ENCODE measurements at places on chromosomes 2 and 18.
A peak's percentile ranks its signal among the peaks of the same experiment; 100 is the strongest.

GRCh38 chr18:55096263-55096951 is 137.1 kb upstream of the CCDC68 start:
- peak; percentile 81 for DNase-seq

DNA sequence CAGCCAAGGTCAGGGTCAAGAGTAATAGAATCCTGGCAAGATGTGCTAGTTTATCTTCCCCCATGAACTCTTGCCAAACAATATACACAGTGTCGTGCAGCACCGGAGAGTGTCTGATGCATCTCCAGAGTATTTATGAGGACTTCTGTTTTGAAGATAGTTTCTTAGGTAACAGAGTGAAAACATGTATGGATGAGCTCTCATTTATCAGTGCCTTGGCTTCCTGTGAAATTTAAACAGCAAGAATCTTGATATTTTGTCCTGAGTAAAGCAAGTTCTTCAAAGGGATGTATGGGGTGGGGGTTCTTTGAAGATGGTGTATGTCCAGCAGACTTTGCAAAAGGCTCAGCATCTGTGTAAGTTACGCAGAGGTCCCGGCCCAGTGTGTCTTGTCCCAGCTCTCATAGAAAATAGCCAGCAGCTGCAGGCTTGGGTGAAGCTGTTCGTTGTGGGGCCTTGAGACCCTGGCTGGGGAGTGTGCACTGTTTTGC is 361.0 kb upstream of the NT5C1B start:
- DNase-seq: peak; percentile 75

GRCh38 chr2:23703037-23703582 is 223.8 kb downstream of the ATAD2B start:
- no peak for DNase-seq

GRCh38 chr2:202932425-202933138 is 20.5 kb downstream of the CARF start:
- DNase-seq: peak; percentile 76

GRCh38 chr2:143720095-143720664 is 591.0 kb downstream of the ARHGAP15 start:
- DNase-seq: no peak

DNA sequence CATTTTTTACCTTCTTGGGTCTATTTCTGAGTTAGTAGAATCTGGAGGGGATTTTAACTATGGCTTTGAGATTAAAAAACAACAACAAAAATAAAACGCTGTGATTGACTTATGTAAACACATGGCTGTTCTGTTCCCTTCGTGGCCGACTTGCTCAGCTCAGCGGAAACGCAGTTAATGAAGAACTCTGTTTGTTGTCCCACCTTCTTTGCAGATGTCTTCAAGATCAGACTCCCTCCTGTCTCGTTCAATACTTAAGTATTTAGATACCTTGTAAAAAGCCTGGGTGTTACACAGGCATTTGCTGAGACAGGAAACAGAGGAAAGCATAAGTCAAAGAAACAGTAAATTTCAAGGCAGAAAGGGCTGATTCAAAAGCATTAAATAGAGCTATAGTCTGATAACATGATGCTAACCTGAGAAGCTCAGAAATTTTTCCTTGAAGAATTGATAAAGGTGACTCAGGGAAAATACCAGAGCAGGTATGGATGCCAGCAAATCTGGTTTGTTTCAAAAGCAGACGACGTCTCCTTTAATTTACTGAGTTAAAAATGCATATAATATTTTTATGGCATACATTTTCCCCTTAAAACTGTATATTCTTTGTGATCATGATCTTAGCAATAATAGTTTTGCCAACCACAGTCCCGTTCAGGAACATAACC is 21.7 kb upstream of the POLI start:
- DNase-seq: no peak

DNA sequence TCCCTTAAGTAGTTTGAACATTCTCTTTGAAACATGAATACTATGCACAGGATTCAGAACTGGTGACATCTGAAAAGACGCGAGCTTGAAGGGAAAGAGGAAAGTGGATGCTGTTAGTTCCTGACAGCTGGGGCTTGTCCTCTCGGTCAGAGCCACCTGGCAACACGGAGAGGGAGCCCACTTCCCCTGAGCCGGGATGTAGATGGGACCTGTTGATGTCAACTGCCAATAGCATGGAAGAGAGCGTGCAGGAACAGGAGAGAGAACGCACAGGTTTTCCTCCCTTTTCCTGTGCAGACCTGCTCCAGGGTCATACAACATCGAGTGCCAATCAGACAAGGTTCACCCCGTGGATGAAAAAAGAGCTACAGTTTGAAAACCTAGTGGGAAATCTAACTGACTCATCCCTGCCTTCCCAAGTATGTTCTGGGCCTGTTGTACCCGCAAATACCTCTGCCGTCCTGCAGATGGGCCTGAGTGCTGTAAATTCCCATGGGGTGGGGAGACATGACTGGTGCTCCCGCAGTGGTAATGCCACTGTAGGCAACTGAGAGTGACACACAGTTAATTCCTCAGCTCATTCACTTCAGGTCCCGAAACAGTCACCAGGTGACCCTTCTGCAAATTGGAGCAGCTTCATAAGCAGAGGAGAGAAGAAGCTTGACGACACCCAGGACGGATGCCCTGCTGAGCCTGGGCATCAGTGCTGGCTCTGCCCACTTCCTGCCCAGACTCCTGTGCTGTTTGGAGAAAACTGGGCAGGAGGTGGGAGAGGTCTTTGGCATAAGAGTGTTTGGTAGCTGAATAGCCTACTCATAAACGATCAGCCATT is 13.9 kb upstream of the MBP start:
- no peak for DNase-seq

- DNase-seq: no peak
Observed at GRCh38 chr2:95068256-95068655, 42.7 kb downstream of the MAL start.

DNA sequence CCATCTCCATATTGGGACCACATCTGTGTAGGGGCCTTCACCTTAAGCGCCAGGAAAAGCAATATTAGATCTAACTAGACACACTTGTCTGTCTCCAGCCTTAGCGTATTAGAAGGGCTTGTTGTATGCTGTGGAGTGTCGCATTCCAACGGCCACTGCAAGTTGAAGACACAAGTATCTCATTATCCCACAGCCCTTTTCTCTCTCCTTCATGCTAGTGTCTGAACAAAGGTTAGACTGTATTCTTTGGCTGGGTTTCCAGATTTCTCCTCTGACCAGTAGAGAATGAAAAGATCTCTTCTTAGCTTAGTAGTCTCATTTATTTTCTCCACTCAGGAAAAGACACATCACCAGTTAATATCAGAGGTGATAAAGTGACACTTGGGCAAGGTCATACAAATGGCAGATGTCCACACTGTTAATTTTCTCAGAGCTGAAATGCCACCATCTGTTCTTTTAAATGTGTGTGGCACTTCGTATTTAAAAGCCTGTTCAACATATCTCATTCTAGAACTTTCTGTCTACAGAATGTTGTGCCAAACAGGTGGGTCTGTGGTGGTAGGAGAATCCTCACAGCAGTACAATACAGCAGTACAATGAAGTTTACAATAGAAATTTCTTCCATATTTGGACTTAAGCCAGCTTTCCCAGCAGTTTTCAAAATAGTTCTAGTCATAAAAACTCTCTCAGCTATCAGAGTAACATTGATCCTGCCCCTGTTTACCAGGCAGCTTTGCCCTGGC is 94.0 kb upstream of the ITGA6 start:
- DNase-seq: no peak
